ENCODE measurements at places on chromosomes 6 and 20.

- DNase-seq = peak; percentile 56
Measured at GRCh38 chr6:147941143-147941542, 401.5 kb upstream of the SASH1 start.

DNA sequence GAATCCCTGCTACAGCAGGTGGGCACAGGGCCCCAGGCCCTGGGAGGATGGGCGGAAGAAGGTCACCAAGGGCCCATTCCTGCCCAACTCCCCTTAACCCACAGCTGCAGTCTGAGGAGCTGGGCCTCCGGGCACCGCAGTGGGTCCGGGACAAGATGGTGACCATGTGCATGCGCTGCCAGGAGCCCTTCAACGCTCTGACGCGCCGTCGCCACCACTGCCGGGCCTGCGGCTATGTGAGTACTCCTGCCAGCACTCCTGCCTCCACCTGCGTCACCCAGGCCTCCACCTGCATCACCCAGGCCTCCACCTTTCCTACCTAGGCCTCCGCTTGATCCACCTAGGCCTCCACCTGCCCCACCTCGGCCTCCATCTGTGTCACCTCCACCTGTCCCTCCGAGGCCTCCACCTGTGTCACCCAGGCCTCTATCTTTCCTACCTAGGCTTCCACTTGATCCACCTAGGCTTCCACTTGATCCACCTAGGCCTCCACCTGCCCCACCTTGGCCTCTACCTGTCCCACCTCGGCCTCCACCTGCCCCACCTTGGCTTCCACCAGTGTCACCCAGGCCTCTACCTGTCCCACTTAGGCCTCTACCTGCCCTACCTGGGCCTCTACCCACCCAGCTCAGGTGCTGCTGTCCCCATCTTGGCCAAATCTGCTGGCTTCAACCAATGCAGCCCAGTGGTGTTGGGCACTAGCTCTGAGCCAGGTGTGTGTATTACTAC is 16.8 kb downstream of the FGD2 start:
- DNase-seq = no peak

DNA sequence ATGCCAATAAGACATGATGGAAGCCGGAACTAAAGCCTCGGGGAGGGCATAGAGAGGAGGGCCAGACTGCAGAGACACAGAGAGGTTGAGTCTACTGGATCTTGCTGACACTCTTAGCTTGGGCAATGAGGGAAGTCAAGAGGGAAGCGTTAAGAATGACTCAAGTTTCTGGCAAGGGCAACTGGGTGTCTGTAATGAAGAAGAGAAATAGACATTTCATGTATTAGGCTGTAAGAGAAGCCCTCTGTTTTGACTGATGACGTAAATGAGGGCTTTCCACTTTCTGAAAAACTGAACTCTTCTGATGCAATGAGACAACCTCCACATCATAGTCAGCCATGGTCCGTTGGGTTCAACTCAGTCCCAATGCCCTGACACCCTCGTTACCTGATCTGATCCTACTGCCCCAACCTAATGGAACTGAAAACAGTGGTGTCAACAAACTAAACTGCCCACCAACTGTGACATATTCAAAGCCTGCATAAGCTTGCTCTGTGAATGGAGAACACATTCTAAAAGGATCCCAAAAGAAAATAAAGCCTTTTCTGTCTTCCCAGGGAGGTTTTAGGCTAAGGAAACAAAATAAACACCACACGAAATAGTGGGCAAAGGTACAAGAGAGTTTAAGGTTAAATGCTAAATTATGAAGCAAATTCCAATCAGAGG is 45.8 kb upstream of the PNRC1 start:
- peak; percentile 94 for DNase-seq

GRCh38 chr20:9566977-9567376 is 52.6 kb downstream of the LAMP5 start:
- DNase-seq = no peak

DNA sequence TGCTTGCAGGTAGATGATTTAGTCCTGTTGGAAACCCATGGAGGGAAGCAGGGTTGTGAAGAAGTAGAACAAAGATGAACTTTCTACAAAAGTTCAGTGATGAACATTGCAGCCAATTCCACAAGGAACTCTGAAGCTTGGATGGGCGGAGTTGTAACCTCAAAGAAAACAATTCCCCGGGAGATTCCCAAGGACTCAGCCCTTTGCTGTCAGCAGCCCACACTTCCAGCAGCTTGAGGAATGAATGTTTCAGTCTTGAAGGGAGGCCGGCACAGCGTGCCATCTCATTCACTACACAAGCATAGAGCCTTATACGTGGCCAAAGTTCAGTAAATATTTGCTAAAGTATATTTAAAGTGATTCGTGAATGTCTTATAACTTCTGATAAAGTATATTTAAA is 269.4 kb downstream of the NKAIN2 start:
- DNase-seq = no peak

GRCh38 chr6:53975941-53976615 is 135.2 kb upstream of the MLIP start:
- no peak for DNase-seq

DNA sequence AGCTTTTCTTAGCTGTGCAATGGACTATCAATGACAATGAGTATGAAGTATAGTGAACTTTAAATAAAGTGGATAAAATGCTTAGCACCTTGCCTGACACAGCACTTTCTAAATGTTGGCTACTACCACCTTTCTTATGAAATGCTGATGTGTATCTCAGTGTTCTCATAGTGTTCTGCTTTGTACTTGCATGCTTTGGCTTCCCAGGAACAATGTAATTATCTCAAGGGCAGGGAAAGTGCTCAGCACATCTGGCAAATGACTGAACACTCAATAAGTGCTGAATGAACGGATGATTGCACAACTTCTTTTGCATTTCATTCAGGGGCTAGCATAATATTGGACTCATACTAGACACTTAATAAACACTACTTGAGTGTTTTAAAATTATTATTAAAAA is 28.2 kb upstream of the NOX3 start:
- peak; percentile 63 for DNase-seq

DNA sequence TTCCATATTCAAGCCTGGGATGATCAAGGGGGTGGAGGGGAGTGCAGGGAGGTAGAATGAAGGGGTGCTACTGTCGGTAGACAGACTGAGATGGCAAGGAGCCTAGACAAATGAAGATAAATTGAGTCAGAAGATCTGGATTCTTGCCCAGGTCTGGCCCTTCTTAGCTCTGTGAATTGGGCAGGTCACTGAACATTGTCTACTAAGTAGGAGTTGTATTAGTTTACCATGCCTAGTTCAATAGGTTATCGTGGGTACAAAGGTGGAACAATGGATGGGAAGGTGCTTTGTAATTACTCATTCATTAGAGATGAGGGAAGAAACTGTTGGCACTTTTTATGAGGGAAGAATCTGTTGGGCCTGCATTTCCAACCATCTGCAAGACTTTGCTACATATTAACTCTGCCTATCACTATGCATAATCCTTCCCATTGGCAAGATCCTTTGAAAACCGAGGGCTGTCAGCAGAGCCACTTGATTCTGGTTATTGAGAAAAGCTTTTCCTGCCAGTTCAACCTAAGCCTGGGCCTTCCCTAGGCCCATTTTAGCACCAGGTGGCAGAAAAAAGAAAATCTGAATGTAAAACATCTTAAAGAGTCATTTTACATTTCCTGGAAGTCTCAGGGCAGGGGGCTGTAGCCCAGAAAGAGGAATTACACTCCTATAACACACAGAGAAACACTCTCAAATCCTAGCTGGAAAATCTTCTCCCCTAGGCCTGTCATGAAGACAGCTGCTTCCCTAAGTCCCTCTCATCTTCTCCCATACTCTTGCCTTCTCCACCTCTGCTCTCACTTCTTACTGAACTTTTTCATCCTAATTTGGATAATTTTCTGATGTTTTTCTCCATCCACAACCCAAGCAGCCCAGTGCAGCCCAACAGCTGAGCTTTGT is 103.5 kb downstream of the CD24 start:
- DNase-seq = peak; percentile 42

DNA sequence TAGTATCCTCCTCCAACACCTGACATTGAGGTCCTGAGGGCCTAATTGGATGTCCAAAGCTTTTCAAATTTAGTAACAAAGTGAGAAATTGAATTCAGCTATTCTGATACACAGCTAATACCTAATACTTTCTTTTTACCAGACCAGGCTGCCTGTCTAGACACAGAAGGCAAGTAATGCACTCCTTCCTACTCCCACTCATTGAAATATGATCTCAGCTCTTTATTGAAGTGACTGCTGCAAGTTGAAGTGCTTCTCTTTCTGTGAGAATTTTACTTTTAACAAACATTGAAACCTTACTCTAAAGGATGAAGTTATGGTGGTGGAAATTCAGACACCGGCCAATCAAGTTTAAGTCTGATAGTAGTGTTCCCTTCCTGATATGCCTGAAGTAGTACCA is 90.8 kb upstream of the OGFRL1 start:
- peak; percentile 45 for DNase-seq

GRCh38 chr6:13870214-13870830 is 54.4 kb upstream of the RNF182 start:
- no peak for DNase-seq

GRCh38 chr6:30741789-30742315 is 635 bp downstream of the FLOT1 start:
- DNase-seq = no peak

GRCh38 chr20:2603816-2604505 is 48.5 kb upstream of the NOP56 start:
- no peak for DNase-seq

DNA sequence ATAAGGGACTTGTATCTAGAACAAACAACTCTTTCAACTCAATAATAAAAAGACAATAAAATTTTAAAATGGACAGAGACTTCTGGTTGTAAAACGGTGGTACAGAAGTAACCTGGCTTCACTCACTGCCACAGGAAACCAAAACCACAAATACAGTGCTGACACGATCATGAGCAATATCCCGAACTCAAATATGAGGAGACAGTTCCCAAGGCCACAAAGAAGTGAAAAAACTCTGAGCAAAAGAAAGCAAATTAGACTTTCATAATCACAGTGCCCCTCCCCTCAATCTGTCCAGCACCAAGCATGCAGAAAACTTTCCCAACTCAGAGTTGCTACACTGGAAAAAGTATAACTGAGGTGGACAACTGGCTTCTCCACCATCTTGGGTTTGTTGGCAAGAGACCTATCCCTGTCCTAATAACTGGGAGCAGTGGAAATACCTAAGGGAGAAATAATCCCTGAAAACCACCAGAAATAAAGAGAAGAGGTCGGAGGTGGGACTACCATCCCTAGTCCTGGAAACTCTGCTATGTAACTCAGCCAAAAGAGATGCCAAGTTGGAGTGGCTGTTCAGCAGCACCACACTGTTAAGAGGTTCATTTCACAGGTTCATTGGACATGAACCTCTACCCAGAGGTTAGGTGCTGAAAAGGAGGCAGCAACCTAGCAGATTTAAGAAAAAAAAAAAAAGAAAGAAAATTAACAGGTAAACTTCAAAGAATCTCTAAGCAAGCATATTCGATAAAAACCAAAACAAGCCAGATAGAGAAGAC is 55.5 kb downstream of the REV3L start:
- DNase-seq = peak; percentile 82

- no peak for DNase-seq
Measured at GRCh38 chr6:152119831-152120230, 312.3 kb downstream of the ESR1 start.

DNA sequence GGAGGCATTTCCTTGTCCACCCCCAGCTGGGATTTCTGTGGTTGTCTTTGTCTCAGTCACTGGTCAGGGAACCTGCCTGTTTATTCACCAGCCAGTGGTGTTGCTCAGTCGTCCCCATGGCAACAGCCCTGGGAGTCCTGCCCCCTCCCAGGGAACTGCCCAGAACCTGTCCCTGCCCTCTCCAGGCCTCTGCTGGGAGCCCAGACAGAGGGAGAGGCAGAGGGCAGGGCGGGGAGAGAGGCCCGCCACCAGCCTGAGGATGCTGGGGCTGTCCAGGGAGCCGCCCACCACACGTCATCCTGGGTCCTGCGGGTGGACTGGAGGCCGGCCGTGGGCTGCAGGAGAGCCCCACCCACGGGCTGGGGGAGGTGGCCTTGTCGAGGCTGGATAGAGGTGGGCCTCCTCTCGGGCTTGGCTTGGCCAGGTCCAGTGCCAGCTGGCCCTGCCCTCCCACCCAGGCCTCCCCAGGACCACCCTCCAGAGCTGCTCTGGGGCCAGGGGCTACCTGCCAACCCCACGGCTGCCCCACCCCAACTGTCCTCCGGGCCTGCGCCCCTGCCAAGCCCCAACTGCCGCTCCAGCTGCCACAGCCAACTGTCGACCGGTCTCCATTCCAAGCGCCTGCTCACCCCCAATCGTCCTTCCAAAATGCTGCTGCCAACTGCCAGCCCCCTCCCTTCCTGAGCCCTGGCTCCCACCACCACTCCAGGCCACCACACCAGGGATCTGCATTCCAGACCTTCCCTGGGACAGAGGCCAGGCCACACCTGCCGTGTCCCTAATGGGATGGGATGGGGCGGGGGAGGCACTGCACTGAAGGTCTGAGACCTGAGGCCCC is 4.2 kb upstream of the ZBTB46 start:
- DNase-seq = peak; percentile 90

- peak; percentile 56 for DNase-seq
Measured at GRCh38 chr6:73180076-73180738, 45.1 kb downstream of the KHDC1L start.

DNA sequence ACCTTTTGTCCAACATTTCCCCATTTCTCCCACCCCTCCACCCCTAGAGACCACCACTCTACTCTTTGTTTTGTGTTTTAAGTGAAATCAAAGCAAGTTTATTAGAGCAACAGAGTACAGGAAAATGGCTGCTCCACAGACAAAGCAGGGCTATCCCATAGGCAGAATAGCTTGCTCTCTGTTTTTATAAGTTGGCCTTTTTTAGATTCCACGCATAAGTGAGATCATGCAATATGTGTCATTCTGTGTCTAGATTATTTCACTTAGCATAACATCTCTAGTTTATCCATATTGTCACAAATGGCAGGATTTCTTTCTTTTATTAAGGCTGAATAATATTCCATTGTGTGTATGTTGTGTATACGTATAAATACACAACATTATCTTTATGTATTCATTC is 30.1 kb upstream of the SMLR1 start:
- no peak for DNase-seq

DNA sequence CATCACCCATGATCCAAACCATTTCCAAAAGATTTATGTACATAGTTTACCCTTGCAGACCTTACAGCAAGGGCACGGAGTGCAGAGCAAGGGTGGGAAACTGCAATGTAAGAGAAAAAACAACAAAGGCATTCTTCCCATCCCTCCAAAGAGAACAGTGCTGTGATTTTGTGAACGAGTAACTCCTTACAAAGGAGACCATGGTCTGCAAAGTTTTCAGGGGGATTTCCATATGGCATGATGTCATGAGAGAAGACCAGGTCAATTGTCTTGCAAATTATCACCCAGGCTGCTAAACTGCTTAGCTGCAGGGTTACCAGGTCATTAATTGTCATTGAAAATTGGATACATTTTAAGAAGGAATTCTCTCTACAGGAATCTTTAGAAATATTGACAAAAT is 58.3 kb downstream of the LAMP5 start:
- no peak for DNase-seq
